ENCODE measurements at places on chromosomes 12 and 14. TPM values are rescaled to one million over a fixed set of nuclear protein-coding genes. Genes with fewer than 3 reads are reported as not detected.

Gene ACOT2
- 5.0 TPM for total RNA-seq

GRCh38 chr12:130795906-130796305 is 43.1 kb downstream of the STX2 start:
- H3K4me3 ChIP-seq, result no peak overlapping the region
- peaks cover 62% of the 10 kb centered on the region for H3K36me3 ChIP-seq
- H3K27ac ChIP-seq, result no peak overlapping the region
- no peak for DNase-seq

DNA sequence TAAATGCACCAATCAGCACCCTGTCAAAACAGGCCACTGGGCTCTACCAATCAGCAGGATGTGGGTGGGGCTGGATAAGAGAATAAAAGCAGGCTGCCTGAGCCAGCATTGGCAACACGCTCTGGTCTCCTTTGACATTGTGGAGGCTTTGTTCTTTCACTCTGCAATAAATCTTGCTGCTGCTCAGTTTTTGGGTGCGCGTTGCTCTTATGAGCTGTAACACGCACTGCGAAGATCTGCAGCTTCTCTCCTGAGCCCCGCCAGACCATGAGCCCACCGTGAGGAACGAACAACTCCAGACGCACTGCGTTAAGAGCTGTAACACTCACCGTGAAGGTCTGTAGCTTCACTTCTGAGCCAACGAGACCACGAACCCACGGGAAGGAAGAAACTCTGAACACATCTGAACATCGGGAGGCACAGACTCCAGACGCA is 8.4 kb upstream of the PIANP start:
- no peak overlapping the region for H3K4me3 ChIP-seq
- no peaks in the 10 kb centered on the region for H3K4me1 ChIP-seq
- no peak for DNase-seq
- no peak overlapping the region for H3K27ac ChIP-seq

DNA sequence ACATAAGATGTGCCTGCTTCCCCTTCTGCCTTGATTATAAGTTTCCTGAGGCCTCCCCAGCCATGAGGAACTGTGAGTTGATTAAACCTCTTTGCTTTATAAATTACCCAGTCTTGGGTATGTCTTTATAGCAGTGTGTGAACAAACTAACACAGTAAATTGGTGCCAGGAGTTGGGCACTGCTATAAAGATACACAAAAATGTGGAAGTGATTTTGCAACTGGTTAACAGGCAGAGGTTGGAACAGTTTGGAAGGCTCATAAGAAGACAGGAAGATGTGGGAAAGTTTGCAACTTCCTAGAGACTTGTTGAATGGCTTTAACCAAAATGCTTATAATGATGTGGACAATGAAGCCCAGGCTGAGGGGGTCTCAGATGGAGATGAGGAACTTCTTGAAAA is 264.1 kb downstream of the DACT1 start:
- H3K36me3 ChIP-seq, result no peaks in the 10 kb centered on the region
- H3K27ac ChIP-seq, result no peak overlapping the region
- no peaks in the 10 kb centered on the region for H3K27me3 ChIP-seq
- no peak for DNase-seq
- H3K4me3 ChIP-seq, result no peak overlapping the region

DNA sequence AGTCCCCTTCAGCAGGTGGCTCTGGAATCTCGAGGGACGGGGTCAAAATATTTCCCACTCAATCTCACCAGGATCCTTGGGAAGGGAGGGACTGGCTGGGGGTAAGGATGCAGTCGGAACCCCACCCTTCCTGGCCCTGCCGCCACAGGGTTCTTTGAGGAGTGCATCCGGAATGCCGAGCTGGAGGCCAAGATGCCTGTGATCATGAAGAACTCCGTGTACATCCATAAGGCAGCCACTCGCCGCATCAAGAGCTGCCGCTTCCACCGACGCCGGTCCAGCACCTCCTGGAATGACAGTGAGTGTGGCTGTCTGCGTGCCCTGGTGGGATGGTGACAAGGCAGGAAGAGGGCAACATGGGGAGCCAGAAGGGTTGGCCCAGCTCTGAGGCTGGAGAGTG is 43.1 kb downstream of the PLEKHD1 start:
- DNase-seq, result no peak
- no peaks in the 10 kb centered on the region for H3K27me3 ChIP-seq
- H3K4me3 ChIP-seq, result no peak overlapping the region

- no peaks in the 10 kb centered on the region for H3K27me3 ChIP-seq
- no peak for DNase-seq
- H3K36me3 ChIP-seq, result no peaks in the 10 kb centered on the region
- H3K27ac ChIP-seq, result no peak overlapping the region
Measured at GRCh38 chr14:77011245-77011644, 17.3 kb downstream of the IRF2BPL start.

DNA sequence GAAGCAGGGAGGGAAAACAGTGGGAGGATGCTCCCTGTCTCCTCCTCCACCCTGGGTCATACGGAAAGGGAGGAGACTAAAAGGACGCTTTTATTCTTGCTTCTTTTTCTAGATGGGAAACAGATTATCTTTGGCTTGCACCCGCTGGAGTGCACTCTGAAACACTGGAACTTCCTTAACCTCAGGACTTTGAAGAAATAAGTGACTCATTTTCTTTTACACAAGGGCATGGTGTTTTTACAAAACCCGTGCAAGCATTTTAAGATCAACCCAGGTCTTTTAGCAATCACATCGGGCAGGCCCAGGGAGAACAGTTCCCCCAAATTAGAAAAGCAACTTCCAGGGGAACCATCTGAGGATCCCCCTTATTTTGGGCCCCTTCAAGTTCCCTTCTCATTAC is 80.9 kb upstream of the TSPAN11 start:
- no peak overlapping the region for H3K27ac ChIP-seq
- no peak overlapping the region for H3K4me3 ChIP-seq
- DNase-seq, result peak; percentile 28
- H3K4me1 ChIP-seq, result peaks cover 7% of the 10 kb centered on the region

DNA sequence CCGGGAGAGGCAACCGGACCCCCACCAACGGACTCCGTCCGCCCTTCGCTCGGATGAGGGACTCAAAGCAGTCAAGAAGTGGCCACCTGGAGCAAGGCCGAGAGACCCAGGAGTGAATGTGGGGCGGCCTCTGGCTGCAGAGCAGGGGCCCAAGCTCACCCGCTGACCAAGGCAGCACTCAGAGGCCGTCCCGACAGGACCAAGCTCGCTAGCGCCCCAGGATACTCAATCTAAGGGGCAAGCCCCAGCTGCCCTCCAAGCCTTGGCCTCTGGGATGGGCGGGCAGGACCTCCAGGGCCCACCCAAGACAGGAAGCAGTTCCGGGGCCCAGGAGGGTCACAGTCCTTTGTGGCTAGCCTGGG is 936 bp downstream of the AKT1 start:
- H3K4me3 ChIP-seq, result peak overlapping the region; percentile 87
- peak; percentile 76 for DNase-seq
- H3K4me1 ChIP-seq, result peaks cover 17% of the 10 kb centered on the region
- no peaks in the 10 kb centered on the region for H3K27me3 ChIP-seq

DNA sequence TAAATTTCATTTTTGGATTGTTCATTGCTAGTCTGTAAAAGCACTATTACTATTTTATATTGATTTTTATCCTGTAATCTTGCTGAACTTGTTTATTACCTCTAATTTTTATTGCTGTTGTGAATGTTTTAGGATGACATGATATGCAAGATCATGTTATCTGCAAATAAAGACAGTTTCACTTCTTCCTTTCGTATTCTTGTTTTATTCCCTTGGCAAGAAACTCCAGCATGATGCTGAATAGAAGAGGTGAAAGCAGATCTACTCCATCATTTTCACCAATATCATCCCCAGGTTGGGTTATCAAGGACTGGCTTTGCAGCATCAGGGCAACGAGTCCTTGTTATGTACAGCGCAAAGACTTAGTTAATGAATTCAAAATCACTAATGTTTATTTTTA is 2.7 kb upstream of the CLECL1 start:
- no peaks in the 10 kb centered on the region for H3K4me1 ChIP-seq
- H3K27me3 ChIP-seq, result no peaks in the 10 kb centered on the region
- no peak overlapping the region for H3K4me3 ChIP-seq

DNA sequence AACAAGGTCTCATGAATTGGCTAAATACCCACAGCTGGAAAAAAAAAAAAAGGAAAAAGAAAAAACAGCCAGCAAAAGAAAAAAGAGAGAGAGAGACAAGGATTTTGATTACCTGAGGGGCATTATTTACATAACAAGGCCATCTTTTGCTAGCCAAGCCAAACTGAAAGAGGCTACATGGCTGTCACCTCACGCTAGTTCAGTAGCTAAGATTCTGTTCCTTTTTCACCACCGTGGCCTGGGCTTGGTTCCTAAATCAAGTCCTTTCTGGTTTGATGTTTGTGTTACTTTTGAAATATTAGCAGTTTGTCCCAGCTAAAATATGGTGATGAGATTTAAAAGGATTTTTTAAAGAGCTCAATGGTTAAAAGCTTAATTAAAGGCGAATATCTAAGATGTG is 2.0 kb upstream of the SDS start:
- no peaks in the 10 kb centered on the region for H3K36me3 ChIP-seq
- peak; percentile 40 for DNase-seq
- no peak overlapping the region for H3K27ac ChIP-seq
- no peaks in the 10 kb centered on the region for H3K4me1 ChIP-seq

DNA sequence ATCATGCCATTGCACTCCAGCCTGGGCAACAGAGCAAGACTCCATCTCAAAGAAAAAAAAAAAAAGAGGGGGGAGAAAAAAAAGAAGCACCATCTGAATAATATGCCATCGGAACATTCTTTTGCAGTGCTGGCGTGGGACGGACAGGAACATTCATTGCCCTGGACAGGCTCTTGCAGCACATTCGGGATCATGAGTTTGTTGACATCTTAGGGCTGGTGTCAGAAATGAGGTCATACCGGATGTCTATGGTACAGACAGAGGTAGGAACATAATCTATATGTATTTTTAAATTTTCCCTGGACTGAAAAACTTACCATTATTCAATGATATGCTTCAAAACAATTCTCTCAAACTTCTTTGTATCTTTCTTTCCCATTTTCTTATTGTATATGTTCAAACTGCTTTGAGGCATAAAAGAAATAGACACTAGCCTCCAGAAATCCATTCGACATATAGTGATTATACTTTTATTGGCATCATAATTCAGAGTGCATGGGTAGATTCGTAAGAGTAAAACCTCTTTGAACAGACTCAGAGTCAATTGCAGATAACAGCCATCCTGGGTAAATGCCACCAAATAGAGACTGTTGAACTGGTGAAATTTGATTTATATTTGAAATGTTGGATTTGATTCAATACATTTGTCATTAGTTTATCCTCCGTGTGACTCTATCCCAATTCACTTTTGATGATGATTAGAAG is 199.7 kb downstream of the EPS8 start:
- H3K27ac ChIP-seq, result no peak overlapping the region
- H3K4me1 ChIP-seq, result no peaks in the 10 kb centered on the region
- no peaks in the 10 kb centered on the region for H3K27me3 ChIP-seq
- no peaks in the 10 kb centered on the region for H3K36me3 ChIP-seq
- no peak overlapping the region for H3K4me3 ChIP-seq

Gene TPPP2
- total RNA-seq, result 0.70 TPM

GRCh38 chr14:33805593-33805992 is 145.3 kb downstream of the EGLN3 start:
- no peak for DNase-seq
- no peaks in the 10 kb centered on the region for H3K27me3 ChIP-seq
- H3K4me1 ChIP-seq, result no peaks in the 10 kb centered on the region
- H3K4me3 ChIP-seq, result no peak overlapping the region

Gene OVCH1
- not detected for total RNA-seq

GRCh38 chr12:77089686-77090220 is 24.4 kb upstream of the E2F7 start:
- peaks cover 7% of the 10 kb centered on the region for H3K4me1 ChIP-seq
- no peaks in the 10 kb centered on the region for H3K27me3 ChIP-seq
- no peak overlapping the region for H3K27ac ChIP-seq
- no peaks in the 10 kb centered on the region for H3K36me3 ChIP-seq

- no peaks in the 10 kb centered on the region for H3K4me1 ChIP-seq
- H3K4me3 ChIP-seq, result no peak overlapping the region
- no peak for DNase-seq
- H3K36me3 ChIP-seq, result no peaks in the 10 kb centered on the region
- H3K27me3 ChIP-seq, result no peaks in the 10 kb centered on the region
- no peak overlapping the region for H3K27ac ChIP-seq
Measured at GRCh38 chr14:57189070-57189469, 79.6 kb downstream of the EXOC5 start.

Gene CLEC4E
- not detected for total RNA-seq

Gene DNAJC22
- 2.9 TPM for total RNA-seq

GRCh38 chr12:87439990-87440827 is 589.0 kb downstream of the C12orf50 start:
- no peak overlapping the region for H3K4me3 ChIP-seq
- DNase-seq, result peak; percentile 38
- no peak overlapping the region for H3K27ac ChIP-seq
- no peaks in the 10 kb centered on the region for H3K36me3 ChIP-seq
- H3K4me1 ChIP-seq, result peaks cover 19% of the 10 kb centered on the region

Gene P2RX2
- 2.8 TPM for total RNA-seq

DNA sequence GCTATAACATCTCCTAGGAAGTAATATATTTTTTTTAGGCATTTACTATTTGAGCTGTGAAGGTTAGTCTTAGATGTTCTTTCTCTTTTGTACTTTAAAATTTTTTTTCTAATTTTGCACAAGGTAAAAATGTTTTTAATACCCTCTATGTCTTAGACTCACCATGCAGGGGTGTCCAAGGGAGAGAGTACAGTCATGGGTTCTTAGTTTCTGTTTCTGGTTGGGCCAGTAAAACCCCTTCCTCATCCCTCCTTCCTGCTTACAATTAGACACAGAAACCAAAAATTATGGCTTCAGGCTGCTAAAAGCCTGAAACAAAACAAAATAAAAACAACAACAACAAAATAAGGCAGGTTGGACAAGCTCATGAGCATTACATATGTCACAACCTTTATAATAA is 193.0 kb downstream of the SYT1 start:
- no peak overlapping the region for H3K4me3 ChIP-seq
- H3K27ac ChIP-seq, result no peak overlapping the region
- H3K36me3 ChIP-seq, result no peaks in the 10 kb centered on the region
- H3K27me3 ChIP-seq, result no peaks in the 10 kb centered on the region
- no peaks in the 10 kb centered on the region for H3K4me1 ChIP-seq

Gene DDX55
- 25.7 TPM for total RNA-seq

All from endodermal cell (in vitro differentiated cells).